Hypothalamus (tissue), 51 donors: ENCODE measurements at places on chromosomes 11 and 22.

GRCh38 chr11:123304828-123305466 lies 109.9 kb upstream of the CLMP start:
- DNase-seq: no peak

GRCh38 chr11:43930868-43931716 lies 11.3 kb upstream of the C11orf96 start:
- no peak for DNase-seq

DNA sequence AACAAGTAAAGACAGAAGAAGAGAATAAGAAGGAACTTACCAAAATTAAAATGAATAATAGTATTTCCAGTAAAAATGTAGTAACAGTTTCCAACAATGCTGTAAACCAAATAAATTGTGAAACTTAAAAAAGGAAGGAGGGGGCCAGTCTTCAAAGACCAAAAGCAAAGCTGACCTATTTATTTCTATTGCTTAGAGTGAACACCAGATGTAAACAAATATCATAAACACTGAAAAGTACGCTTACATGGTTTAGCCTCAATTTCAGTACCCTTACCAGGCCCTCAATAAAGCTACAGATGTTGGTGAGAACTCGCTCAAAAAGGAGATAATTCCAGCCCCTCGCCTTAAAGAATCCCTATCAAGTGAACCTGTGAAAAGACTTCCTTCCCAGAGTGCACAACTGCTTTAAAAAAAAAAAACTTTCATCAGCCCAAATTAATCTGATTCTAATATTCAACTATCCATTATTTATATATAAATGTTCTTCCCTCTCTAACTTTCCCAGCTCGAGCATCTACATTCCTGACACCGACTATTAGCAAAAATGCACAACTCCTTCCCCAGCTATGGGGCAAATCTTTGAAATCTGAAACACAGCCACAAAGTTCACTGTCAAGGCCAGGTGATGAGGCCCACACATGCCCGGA lies 2.4 kb downstream of the PHF21A start:
- no peak for DNase-seq

DNA sequence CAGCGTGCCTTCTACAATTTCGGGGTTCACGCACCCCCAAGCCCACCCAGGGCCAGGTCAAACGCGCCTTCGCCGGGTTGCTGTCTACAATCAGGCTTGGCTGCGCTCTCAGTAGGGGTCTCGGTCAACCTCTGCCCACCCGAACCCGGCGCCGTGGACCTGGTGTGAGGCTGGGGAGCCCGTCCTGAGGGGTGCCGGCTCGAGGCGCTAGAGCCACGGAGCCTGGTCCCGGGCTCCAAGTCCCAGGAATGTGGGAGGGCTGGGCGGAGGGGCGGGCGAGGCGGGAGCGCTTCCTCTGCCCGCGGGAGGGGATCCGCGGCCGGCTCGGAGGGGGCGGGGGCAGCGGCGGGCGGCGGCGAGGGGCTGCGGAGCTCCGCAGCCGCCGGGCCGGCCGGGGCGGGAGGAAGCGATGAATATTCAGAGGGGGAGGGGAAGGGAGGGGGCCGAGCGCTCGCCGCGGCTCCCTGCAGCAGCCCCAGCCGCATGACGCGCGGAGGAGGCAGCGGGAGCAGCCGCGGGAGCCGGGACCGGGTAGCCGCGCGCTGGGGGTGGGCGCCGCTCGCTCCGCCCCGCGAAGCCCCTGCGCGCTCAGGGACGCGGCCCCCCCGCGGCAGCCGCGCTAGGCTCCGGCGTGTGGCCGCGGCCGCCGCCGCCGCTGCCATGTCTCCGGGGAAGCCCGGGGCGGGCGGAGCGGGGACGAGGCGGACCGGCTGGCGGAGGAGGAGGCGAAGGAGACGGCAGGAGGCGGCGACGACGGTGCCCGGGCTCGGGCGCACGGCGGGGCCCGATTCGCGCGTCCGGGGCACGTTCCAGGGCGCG lies at the start of gene PTPRJ:
Gene PTPRJ, plus strand, starts transcription at position 472 of the 819 bp plus-strand sequence. CDS start 354 bp downstream, outside the sequence.
- DNase-seq: peak; percentile 54

GRCh38 chr11:2466869-2467694 lies 22.3 kb downstream of the KCNQ1 start:
- DNase-seq: no peak

DNA sequence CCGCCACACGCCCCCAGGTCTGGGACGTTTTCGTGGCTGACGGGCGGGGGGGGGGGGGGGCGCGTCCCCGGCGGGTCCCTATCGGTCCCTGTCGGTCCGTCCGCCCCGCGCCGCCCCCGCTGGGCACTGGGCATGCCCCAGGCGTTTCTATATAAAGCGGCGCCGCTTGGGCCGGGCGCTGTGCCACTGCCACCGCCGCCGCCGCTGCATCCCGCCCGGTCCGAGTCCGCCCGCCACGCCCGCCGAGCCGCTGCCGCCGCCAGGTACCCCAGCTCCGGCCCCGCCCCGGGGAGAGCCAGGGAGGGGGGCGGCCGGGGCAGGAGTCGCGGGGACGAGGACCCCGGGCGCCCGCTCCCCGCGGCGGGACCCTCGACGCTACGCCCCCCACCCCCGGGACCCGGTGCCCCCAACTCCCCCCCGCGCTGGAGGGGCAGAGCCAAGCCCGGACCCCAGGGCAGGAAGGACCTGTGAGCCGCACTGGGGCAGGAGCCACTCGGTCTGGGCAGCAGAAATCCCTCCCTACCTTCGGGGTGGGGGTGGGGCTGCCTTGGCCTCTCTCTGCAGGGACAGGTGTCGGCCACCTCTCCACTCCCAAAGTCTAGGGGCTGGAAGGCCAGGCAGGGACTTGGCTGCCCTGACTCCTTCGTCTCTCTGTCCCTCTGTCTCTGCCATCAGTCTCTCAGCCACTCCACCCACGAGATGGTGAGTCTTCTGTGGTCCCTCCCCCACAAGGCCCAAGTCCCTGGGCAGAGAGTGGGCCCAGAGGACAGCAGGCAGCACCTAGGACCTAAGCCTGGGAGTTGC lies at the start of gene CARNS1:
Gene CARNS1, plus strand, starts transcription at position 178 of the 804 bp plus-strand sequence. Its CDS starts 522 bp downstream, at position 700.
- no peak for DNase-seq

- DNase-seq: no peak
Observed at GRCh38 chr11:62553080-62553838, 6.7 kb upstream of the AHNAK start.

- no peak for DNase-seq
Observed at GRCh38 chr11:65613091-65613928, 711 bp downstream of the MAP3K11 start.

GRCh38 chr11:15941206-15941770 lies 415.1 kb downstream of the SOX6 start:
- DNase-seq: no peak

- no peak for DNase-seq
Observed at GRCh38 chr11:7639643-7640025, 33.7 kb downstream of the CYB5R2 start.

- no peak for DNase-seq
Observed at GRCh38 chr22:19059481-19060278, 62.5 kb downstream of the DGCR2 start.

DNA sequence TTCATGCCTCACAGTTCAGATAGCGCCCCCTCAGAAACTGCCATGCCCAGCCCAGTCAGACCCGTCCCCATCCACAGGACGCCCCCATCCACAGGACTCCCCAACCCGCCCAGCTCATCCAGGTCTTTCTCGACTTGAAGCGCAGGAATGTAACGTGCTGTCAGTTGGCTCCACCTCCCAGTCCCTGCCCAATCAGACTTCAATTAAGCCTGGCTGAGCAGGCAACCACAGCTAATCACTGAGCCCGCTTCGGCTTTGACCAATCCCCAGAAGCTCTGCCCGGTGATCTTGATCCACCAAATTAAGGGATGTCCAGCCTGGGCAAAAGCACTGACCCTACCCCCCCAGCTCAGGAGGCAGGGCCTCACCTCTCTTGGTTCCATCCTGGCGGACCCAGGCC lies 10.5 kb upstream of the MFNG start:
- no peak for DNase-seq

GRCh38 chr11:64027651-64028397 lies 7.9 kb upstream of the FLRT1 start:
- no peak for DNase-seq

DNA sequence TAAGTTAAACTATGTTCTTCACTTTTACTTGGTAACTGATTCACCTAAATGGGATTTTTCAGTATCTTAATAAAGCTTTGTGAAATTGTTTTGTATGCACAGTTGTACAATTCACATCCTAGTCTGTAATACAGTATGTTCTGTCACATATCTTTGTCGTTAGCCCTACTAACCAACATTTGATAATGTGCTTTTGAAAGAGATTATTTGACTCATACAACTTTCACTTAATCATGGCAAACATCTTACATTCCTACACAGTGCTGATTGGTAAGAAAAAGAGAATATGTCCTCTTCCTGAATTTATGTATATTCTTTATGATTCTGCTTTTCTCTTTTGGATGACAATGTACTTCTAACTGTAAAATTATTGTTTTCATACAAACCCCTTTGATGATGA lies 234.5 kb downstream of the METTL15 start:
- DNase-seq: no peak

DNA sequence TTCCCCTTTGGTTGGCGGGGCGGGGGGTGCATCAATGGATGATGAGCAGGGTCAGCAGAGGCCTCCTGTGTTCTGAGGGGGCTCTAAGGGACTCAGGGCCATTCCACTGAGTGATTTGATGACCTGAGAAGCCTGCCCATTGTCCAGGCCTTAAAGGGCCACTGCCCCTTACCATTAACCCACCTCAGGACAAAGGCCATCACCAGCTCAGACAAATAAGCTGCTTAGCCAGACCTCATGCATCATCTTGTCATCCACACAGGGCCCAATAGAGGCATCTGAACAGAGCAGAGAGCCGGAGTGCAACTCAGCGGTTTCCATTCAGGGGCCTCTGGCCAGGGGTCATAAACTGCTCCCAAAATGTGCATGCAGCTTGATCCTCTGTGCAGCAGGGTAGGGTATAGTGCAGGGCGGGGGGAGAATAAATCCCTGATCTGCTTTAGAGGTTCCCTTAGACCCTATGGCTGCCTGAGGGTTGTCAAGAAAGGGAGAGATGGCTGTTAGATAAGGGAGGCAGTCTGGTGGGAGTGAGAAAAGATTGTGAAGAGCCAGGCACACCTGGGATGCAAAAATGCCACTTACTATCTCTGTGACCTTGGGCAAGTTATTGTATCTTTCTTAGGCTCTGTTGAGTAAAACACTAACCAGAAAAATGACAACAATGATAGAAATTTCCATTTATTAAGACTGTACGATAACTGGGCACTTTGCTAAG lies 375.5 kb upstream of the NARS2 start:
- DNase-seq: no peak

DNA sequence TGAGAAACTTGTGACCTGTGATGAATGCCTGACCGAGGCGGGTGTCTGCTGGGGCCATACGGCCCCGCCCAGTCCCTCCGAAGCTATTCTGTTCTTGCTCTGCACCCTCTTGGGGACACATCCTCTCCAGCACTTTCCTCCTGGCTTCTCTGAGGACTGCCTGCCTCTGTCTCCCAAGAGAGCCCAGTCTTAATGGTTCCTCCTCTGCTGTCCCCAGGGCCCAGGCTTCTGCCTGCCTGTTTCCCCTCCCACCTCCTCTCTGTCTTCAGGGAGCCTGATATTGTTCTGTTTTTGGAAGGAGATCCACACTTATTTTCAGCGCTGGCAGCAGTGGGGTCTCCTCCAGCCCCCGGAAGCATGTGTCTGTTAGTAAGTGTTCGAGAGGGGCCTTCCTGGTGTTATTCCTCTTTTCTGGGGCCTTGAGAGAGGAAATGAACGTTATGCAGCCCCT lies 18.7 kb downstream of the SYNGR1 start:
- no peak for DNase-seq

DNA sequence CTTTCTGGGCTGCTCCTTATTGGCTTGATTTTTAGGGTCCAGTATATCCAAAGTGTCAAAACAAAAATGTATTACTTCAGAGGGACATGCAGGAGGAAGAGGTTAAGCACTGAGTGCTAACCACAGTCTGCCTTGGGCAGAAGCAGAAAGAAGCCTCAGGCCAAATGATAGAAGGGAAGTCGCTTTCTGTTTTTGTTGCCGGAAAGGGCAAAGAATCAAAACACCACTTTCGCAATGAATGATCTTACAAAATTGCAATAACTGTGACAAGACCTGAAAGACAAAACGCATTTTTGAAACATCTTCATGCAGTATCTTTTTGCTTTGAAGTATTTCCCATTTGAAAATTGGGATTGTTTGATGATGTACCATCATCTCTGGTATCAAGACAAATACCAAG lies 70.1 kb upstream of the PICALM start:
- DNase-seq: no peak

- DNase-seq: peak; percentile 40
Observed at GRCh38 chr11:57903441-57904123, 120.1 kb upstream of the OR9Q1 start.

DNA sequence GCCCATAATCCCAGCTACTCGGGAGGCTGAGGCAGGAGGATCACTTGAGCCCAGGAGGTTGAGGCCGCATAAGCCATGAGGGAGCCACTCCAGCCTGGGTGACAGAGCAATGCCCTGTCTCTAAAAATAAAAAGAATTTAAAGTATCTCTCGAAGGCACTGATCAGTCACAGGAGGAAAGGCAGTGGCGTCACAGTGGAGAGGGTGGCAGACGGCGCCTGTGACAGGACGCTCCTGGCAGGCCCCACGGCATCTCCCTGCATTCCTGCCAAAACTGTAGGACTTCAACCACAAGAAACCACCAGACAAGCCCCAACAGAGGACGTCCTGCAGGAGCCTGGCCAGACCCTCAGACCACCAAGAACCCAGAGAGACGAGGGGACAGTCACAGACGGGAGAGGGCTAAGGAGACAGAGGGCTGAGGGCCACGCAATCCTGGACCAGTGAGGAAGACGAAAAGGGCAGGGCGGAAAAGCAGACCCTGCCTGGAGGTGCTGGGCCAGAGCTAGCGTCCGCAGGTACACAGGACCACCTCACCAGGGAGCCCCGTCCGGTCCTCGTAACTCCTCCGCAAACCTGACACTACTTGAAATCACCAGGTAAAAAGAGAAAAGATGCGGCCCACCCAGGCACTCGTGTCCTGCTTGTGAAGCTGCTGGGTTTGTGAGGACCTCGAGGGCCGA lies 5.9 kb downstream of the RNH1 start:
- DNase-seq: no peak

DNA sequence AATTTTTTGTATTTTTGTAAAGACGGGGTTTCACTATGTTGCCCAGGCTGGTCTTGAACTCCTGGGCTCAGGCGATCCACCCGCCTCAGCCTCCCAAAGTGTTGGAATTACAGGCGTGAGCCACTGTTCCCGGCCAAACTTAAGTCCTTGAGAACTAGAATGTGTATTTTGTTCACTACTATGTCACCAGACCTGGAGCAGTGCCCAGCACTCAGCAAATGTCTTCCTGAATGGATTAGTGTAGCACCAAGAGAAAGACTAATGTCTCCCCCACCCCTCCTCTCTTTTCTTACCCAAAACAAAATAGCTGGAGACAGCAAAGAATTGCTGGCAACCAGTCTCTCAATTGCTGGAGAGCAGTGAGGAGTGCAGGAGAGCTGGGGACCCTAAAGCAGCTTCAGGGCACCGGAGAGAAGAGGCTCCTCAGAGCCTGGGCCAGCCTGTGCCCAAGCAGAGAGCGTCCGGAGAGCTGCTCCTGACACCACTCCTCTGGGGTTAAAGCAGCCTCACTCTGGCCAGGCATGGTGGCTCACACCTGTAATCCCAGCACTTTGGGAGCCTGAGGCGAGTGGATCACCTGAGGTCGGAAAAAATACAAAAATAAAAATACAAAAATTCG lies 14.9 kb downstream of the SLC25A18 start:
- peak; percentile 59 for DNase-seq

- no peak for DNase-seq
Observed at GRCh38 chr22:47163856-47164513, 401.5 kb downstream of the TBC1D22A start.

- DNase-seq: no peak
Observed at GRCh38 chr22:44438481-44439131, 59.4 kb downstream of the RTL6 start.

GRCh38 chr11:96875712-96876111 lies 485.9 kb downstream of the JRKL start:
- DNase-seq: no peak

GRCh38 chr22:27803841-27804415 lies 2.4 kb upstream of the MN1 start:
- DNase-seq: no peak
